ENCODE measurements at places on chromosomes 2 and 18. TPM values are rescaled to one million over a fixed set of nuclear protein-coding genes. Genes with fewer than 3 reads are reported as not detected.

DNA sequence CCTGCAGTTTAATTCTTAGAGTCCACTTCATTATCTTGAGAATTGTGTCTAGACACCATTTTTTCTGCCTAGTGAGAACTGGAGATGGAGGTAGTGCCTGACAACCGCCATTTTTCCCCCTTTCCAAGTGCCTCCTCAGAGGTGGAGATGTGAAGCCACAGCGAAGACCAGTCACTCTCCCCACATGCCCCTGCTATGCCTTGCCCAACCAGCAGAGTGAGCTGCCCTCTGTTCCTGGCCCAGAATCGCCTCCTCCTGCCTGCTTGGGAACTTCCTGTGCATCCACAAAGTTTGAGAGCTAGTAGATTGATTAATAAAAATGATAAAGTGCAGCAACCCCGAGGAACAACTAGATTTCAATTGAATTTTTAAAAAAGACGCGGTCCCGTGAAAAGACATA, 123.3 kb downstream of the CLIP4 start:
- H3K4me3 ChIP-seq: no peak overlapping the region
- DNase-seq: no peak
- no peaks in the 10 kb centered on the region for H3K36me3 ChIP-seq
- H3K27me3 ChIP-seq: peaks cover 21% of the 10 kb centered on the region

DNA sequence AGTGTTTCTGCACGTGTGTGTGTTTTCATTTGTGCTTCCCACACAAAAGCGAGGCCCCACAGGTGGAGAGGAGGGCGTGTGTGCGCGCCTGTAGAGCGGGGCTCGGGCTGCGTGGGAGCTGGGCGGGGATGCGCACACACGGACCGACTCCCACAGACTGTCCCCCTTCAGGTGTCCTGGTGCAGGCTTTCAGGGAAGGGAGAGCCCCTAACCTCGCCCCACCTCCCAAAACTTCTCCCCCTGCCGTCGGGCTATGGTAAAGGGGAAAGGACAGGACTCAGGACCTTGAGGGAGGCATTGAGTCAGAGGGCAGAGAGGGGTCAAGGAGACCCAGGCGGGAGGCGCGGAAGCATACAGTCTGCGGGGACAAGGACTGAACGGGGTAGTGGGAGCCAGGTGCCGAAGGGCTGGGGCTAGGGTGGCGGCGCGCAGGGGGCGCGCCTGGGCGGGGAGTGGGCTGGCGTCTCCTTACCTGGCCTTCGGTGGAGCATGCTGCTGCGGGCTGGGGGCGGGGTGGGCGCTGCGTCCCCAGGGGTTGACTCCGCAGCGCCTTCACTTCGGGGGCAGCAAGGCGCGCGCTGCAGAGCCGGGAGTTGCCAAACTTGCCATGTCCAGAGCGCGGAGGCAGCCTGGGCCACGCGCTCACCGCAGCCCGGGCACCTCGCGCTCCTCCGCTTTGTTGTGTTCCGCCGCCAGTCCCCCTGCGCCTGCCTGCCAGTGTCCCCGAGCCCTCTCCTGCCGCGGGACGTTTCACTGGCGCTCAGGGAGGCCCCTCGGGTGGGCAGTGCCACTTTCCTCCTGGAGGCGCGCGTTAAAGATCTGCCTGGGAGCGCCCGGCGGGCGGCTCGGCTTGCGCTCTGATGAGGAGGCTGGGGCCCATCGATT, 302.0 kb downstream of the NCKAP5 start:
- H3K4me1 ChIP-seq: no peaks in the 10 kb centered on the region
- no peak for DNase-seq
- H3K36me3 ChIP-seq: peaks cover 5% of the 10 kb centered on the region

- H3K27ac ChIP-seq: no peak overlapping the region
- no peak overlapping the region for H3K4me3 ChIP-seq
- peaks cover 7% of the 10 kb centered on the region for H3K27me3 ChIP-seq
- H3K4me1 ChIP-seq: no peaks in the 10 kb centered on the region
- H3K36me3 ChIP-seq: no peaks in the 10 kb centered on the region
- DNase-seq: no peak
Measured at GRCh38 chr2:237513693-237514092, 26.6 kb downstream of the MLPH start.

DNA sequence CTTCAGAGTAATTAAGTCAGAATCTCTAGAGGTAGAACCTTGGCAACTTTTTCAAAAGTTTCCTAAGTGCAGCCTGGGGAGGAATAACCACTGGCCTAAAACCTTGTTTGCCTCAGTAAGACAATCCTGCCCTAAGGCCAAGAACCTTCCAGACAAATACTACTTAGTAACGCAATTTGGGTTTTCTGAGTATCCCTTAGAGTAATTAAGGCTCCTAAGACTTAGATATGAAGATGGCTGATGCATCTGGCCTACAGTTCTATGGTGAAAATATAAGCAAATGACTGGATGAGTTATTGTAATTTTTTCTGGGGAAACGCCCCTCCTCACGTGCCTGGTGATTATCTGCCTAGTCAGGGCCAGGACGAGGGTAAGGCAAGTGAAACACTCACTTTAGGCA, 95.7 kb upstream of the DLX2 start:
- no peak overlapping the region for H3K27ac ChIP-seq
- DNase-seq: no peak
- no peak overlapping the region for H3K4me3 ChIP-seq

- H3K27me3 ChIP-seq: no peaks in the 10 kb centered on the region
- DNase-seq: no peak
- no peak overlapping the region for H3K4me3 ChIP-seq
- peaks cover 20% of the 10 kb centered on the region for H3K36me3 ChIP-seq
- H3K4me1 ChIP-seq: no peaks in the 10 kb centered on the region
- no peak overlapping the region for H3K27ac ChIP-seq
Measured at GRCh38 chr2:37104178-37104577, 19.9 kb downstream of the GPATCH11 start.

- peaks cover 19% of the 10 kb centered on the region for H3K27me3 ChIP-seq
- no peaks in the 10 kb centered on the region for H3K36me3 ChIP-seq
Measured at GRCh38 chr2:88770016-88770415, 78.5 kb downstream of the RPIA start.

- no peaks in the 10 kb centered on the region for H3K4me1 ChIP-seq
- H3K27ac ChIP-seq: no peak overlapping the region
- no peak for DNase-seq
- H3K36me3 ChIP-seq: no peaks in the 10 kb centered on the region
- H3K27me3 ChIP-seq: peaks cover 3% of the 10 kb centered on the region
Measured at GRCh38 chr2:31282634-31283033, 48.7 kb downstream of the EHD3 start.

- H3K36me3 ChIP-seq: peaks cover 4% of the 10 kb centered on the region
- H3K4me3 ChIP-seq: no peak overlapping the region
- no peak overlapping the region for H3K27ac ChIP-seq
- no peaks in the 10 kb centered on the region for H3K27me3 ChIP-seq
- peaks cover 10% of the 10 kb centered on the region for H3K4me1 ChIP-seq
Measured at GRCh38 chr2:45851111-45851510, 199.6 kb downstream of the PRKCE start.

GRCh38 chr2:172513935-172514586, 41.8 kb upstream of the PDK1 start:
- H3K4me1 ChIP-seq: no peaks in the 10 kb centered on the region
- no peak for DNase-seq
- H3K36me3 ChIP-seq: peaks cover 13% of the 10 kb centered on the region
- no peak overlapping the region for H3K27ac ChIP-seq

- H3K4me1 ChIP-seq: peaks cover 9% of the 10 kb centered on the region
- peak; percentile 79 for DNase-seq
- peaks cover 81% of the 10 kb centered on the region for H3K27me3 ChIP-seq
- peak overlapping the region; percentile 7 for H3K4me3 ChIP-seq
Measured at GRCh38 chr2:230849633-230850357, 14.9 kb upstream of the ITM2C start.

DNA sequence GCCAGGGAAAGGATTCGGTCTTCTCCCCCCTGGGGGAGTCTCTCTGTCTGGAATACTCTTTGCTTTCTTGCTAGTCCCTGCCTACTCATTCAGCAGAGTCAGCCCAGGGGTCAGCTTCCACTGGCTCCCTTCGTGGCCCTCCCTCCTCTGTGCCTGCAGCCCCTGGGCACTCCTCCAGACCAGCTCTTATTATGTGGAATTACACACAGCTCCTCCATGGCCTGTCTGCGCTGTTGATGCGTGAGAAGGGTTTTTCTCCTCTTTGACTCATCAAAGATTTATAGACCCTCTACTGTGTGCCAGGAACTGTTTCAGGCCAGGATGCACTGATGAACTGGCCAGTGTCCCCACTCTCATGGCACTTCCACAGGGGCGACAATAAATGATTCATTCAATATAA, 44.4 kb downstream of the ST8SIA5 start:
- H3K4me3 ChIP-seq: no peak overlapping the region
- H3K36me3 ChIP-seq: no peaks in the 10 kb centered on the region
- no peak overlapping the region for H3K27ac ChIP-seq
- H3K27me3 ChIP-seq: peaks cover 6% of the 10 kb centered on the region
- DNase-seq: no peak

GRCh38 chr2:235958221-235958930, 209.8 kb downstream of the GBX2 start:
- DNase-seq: no peak
- no peak overlapping the region for H3K27ac ChIP-seq
- peaks cover 2% of the 10 kb centered on the region for H3K27me3 ChIP-seq
- no peaks in the 10 kb centered on the region for H3K36me3 ChIP-seq
- H3K4me1 ChIP-seq: peaks cover 15% of the 10 kb centered on the region

GRCh38 chr2:231612109-231612455, 19.4 kb downstream of the TEX44 start:
- H3K4me1 ChIP-seq: peaks cover 25% of the 10 kb centered on the region
- H3K4me3 ChIP-seq: peak overlapping the region; percentile 84
- H3K27ac ChIP-seq: peak overlapping the region; percentile 51

GRCh38 chr2:240424341-240425235, 10.9 kb upstream of the GPC1 start:
- H3K4me1 ChIP-seq: no peaks in the 10 kb centered on the region
- DNase-seq: no peak
- H3K4me3 ChIP-seq: no peak overlapping the region
- H3K27ac ChIP-seq: no peak overlapping the region
- H3K27me3 ChIP-seq: no peaks in the 10 kb centered on the region
- H3K36me3 ChIP-seq: no peaks in the 10 kb centered on the region

- H3K36me3 ChIP-seq: no peaks in the 10 kb centered on the region
- H3K27ac ChIP-seq: no peak overlapping the region
- no peak overlapping the region for H3K4me3 ChIP-seq
- H3K4me1 ChIP-seq: no peaks in the 10 kb centered on the region
- H3K27me3 ChIP-seq: peaks cover 2% of the 10 kb centered on the region
Measured at GRCh38 chr2:217147818-217148217, 288.0 kb upstream of the TNP1 start.

GRCh38 chr18:25223899-25224886, 127.8 kb downstream of the ZNF521 start:
- no peak overlapping the region for H3K4me3 ChIP-seq
- H3K4me1 ChIP-seq: no peaks in the 10 kb centered on the region
- no peak overlapping the region for H3K27ac ChIP-seq
- peaks cover 5% of the 10 kb centered on the region for H3K27me3 ChIP-seq
- H3K36me3 ChIP-seq: no peaks in the 10 kb centered on the region

- H3K4me3 ChIP-seq: no peak overlapping the region
- no peak for DNase-seq
- H3K27me3 ChIP-seq: no peaks in the 10 kb centered on the region
- no peak overlapping the region for H3K27ac ChIP-seq
Measured at GRCh38 chr2:212991120-212991519, 160.3 kb downstream of the IKZF2 start.

DNA sequence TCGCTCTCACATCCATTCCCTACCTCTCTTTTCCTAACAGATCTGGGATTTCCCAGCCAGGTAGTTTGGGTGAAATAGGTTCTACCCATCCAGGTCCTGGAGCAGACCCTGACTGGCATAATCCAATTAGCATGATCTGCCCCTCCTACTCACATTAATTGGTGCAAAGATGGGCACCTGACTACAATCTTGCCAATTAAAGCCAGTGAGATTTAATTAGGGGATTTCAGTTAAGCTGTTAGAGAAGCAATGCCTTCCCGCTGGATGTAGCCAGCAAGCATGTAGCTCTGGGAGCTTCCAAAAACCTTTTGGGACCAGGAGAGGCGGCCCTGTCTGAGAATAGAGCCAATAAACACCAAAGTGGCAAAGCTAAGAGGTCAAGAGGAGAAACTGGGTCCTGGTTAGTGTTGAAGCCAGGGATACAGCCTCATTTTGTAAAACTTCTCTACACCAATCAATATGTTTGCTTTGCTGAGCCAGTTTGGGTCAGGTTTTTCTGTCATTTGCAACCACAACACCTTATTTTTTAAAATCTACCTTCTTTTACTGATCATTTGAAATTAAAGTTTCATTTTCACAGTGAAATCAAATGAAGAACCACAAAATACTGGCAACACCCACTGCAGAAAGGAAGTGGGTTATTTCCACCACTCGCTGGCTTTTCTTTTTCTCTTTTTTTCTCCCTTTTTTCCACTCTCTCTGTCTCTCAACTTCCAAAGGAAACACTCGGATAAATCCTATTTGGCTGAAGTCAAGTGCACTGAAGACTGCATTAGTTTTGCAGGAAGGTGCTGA, 3.2 kb upstream of the TTC39C start:
- no peaks in the 10 kb centered on the region for H3K27me3 ChIP-seq
- peaks cover 4% of the 10 kb centered on the region for H3K36me3 ChIP-seq
- DNase-seq: no peak
- peak overlapping the region; percentile 89 for H3K4me3 ChIP-seq

LRP1B gene
- total RNA-seq: not detected

ADAM23 gene
- total RNA-seq: not detected

FSIP2 gene
- 0.14 TPM for total RNA-seq

NCKAP5 gene
- total RNA-seq: not detected

MROH2A gene
- not detected for total RNA-seq

BOLL gene
- total RNA-seq: not detected

SP140 gene
- total RNA-seq: 55.3 TPM

HES6 gene
- total RNA-seq: 11.3 TPM

ACMSD gene
- total RNA-seq: not detected
